Skin of body (tissue), 3 donors: ENCODE measurements at places on chromosomes 5 and 9.

- DNase-seq = no peak
Observed at GRCh38 chr9:112124156-112124555, 50.9 kb downstream of the SUSD1 start.

DNA sequence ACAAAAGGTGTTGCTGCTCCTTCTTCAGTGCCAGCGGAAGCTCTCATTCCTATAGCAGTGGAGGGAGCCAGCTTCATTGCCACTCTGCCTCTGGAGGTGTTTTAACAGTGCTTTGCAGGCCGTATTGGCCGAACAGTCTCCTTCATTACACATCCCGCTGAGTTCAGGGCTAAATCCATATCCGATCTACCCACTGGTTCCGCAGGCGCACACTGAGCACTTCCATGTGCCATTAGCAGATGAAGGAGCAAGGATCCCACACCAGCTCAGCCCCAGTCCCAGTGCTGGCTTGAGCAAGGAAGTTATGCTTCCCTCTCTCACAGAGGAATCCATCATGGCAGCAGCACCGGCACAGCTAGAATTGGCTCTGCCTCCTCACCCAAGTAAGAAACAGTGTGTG is 121.2 kb upstream of the IRX2 start:
- no peak for DNase-seq

DNA sequence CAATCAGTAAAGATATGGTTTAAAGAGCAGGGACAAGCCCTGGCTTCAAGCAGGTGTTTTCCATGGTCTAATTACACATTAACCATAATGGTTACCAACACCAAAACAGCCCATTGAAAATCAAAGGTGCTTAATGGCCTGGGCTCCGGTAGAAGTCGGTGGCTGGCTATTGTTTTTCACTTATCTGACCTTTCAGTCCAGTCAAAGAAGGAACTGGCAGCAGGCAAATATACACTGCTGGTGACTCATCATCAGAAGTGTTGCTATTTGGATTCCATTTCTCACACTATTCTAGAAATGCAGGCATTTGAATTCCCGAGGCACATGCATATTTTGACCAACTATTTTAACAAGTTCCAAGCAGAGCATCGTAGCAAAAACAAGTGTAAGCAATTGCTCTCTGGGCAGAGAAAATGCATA is 26.3 kb upstream of the GABRP start:
- DNase-seq = no peak

- DNase-seq = no peak
Observed at GRCh38 chr5:140258016-140258415, 44.9 kb downstream of the PFDN1 start.

DNA sequence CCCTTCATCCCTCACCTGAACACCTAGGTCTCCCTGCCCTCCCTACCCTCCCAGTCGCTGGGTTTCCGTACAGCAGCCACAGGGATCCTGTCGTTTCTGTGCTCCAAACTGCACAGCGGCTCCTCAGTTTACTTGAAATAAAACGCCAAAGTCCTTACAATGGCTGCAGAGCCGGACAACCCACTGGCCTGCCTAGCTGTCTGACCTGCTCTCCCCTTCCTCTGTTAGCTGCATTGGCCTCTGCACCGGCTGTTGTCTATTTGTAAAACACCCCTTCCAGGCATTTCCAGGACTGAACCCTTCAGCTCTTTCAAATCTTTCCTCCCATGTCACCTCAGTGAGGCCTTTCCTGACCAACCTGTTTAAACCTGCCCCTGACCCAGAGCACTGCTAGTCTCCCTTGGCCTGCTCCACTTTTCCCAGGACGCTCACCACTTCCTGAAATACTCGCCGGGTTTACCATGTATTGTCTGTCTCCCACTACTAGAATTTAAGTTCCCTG is 9.1 kb upstream of the MGAT1 start:
- DNase-seq = no peak

DNA sequence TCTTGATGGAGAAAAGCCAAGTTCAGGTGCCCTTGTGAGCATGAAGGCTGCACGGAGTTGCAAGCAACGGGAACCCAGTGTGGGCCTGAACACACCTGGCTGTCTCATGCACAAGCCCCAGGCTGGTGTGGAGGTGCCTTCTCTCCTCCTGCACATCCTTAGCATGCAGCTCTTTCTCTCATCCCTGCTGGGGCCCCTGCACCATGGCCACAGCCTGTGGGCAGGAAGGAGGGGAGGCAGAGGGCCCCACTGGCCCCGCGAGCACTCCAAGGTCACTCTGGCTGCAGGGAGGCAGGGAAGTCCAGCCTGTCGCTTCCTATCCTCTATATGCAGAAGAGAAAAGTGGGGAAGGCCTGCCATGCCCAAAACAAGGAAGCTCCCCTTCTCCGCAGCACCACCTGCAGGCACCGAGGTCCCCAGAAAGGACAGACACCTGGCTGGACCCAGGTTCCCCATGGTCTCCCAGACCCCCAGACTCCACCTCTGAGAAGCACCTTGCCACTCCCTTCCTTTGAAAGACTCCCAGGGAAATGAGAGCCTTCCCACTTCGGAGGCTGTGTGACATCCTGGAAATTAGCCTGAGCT is 18.6 kb downstream of the STKLD1 start:
- no peak for DNase-seq

- no peak for DNase-seq
Observed at GRCh38 chr9:121613009-121613752, 38.3 kb upstream of the DAB2IP start.

DNA sequence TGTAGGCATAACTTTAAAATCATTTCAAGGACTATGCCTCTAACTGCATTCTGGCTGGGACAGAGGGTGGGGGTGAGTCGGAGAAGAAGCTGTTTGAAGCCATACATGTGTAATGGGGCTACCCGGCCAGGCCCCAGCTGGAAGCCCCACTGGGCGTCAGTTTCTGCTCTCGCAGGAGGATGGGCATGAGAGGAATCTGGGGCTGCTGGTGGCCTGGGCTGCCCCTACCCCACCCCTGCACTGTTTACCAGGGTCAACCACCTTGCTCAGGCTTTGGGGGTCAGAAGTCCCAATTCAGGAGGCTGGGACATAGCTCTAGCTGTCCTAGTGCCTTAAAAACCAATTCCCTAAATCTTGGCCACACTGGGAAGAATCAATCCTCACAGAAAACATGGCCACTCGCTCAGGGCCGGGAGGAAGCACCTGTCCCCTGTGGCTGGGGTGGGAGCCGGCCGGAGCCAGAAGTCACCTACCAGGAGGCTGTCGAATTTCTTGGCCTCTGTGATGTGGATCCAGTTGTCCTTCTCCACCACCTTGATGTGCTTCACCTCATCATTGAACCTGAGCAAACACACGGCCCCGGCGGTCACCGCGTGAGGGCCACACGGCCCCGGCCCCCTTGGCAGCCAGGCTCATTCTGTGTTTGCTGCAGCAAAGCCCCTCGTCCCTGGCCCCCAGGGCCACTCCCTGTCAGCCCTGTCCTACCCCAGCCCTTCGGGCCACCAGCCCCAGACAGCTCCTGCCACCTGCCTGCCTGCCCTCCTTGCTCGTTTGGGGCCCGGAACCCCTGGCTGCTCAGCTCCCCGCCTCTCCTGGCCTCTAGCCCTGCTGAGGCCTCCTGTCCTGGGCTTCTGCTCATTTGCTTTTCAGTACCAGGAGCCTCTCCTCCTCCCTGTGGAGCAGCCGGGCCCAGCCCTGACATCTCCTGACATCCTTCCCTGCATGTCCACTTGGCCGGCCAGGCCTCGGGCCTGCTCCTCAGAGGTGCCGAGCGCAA is 33.6 kb upstream of the SARDH start:
- no peak for DNase-seq

GRCh38 chr5:78235289-78235688 is 59.2 kb downstream of the AP3B1 start:
- DNase-seq = no peak

GRCh38 chr9:35164711-35165110 is 2.9 kb downstream of the UNC13B start:
- no peak for DNase-seq

- DNase-seq = no peak
Observed at GRCh38 chr9:112615584-112616266, 102.2 kb downstream of the INIP start.

GRCh38 chr9:105439428-105439827 is 8.4 kb upstream of the FSD1L start:
- DNase-seq = no peak

DNA sequence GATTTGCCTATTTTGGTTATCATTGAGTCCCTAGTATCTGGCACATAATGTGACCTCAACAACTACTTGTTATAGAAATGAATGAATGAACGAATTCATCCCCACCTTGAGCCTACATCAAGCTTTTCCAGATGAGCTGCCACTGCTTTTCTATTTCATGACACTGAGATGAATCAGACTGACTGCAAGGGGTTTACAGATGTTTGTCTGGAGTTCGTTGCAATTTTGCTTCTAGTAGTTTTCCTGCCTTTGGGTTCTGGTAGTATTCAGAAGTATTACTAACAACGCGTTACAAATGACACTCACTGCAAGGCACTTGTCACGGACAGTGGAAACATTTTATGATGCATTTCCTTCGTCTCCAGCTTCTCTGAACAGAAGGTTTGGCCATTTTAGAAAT is 222.3 kb downstream of the CD180 start:
- no peak for DNase-seq

- no peak for DNase-seq
Observed at GRCh38 chr5:80048084-80048780, 13.1 kb downstream of the THBS4 start.

DNA sequence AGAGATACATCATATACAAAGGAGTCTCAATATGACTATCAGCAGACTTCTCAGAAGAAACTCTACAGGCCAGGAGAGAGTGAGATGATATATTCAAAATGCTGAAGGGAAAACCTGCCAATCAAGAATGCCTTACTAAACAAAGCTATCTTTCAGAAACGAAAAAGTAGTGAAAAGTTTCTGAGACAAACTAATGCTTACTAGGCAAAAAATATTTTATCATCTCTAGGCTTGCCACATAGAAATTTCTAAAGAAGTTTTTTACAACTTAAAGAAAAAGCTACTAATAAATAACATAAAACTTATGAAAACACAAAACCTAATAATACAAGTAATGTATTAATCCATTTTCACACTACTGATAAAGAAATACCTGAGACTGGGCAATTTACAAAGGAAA is 59.9 kb upstream of the SPEF2 start:
- DNase-seq = no peak

DNA sequence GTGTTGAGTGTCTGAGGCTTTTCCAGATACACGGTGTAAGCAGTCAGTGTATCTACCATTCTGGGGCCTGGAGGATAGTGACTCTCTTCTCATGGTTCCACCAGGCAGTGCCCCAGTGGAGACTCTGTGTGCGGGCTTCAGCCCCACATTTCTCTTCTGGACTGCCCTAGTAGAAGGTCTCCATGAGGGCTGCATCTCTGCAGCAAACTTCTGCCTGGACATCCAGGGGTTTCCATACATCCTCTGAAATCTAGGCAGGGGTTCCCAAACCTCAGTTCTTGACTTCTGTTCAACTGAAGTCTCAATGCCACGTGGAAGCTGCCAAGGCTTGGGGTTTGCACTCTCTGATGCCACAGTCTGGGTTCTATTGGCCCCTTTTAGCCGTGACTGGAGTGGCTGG is 256.6 kb upstream of the ITGA1 start:
- DNase-seq = no peak

- DNase-seq = no peak
Observed at GRCh38 chr5:73694089-73694488, 68.1 kb downstream of the ARHGEF28 start.

DNA sequence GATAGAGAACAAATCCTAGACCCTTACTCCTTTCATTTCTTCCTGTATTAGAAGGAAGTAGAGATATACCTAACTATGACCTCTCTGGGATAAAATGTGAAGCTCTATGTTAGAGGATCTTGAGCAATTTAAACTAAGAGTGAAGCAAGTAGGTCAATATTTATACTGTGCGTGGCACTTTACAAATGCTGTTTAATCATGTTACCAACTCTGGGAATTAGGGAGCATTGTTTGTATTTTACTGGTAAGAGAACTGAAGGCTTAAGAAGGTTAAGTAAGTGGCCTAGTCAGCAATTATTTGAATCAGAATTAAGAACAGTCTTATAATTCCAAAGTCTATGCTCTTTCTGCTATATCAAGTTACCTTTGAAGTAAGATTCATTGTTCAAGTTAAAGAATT is 12.0 kb downstream of the TNC start:
- no peak for DNase-seq
